ENCODE measurements at places on chromosomes 6 and 20.

DNA sequence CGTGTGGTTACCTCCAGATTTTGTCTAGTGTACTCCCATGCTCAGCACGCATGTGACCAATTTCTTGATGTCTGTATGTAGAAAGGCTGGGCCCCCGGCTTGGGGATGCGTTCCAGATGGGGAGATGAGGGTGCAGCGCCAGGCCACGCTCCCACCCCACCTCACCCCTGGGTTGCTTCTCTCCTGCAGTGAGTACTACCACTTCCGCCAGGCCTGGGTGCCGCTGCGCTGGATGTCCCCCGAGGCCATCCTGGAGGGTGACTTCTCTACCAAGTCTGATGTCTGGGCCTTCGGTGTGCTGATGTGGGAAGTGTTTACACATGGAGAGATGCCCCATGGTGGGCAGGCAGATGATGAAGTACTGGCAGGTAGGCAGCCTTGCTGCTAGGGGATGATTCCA is 11.5 kb upstream of the SRF start:
- DNase-seq, result no peak
- H3K27ac ChIP-seq, result no peak overlapping the region
- H3K4me3 ChIP-seq, result no peak overlapping the region
- H3K4me1 ChIP-seq, result no peaks in the 10 kb centered on the region
- H3K36me3 ChIP-seq, result peaks cover 22% of the 10 kb centered on the region

DNA sequence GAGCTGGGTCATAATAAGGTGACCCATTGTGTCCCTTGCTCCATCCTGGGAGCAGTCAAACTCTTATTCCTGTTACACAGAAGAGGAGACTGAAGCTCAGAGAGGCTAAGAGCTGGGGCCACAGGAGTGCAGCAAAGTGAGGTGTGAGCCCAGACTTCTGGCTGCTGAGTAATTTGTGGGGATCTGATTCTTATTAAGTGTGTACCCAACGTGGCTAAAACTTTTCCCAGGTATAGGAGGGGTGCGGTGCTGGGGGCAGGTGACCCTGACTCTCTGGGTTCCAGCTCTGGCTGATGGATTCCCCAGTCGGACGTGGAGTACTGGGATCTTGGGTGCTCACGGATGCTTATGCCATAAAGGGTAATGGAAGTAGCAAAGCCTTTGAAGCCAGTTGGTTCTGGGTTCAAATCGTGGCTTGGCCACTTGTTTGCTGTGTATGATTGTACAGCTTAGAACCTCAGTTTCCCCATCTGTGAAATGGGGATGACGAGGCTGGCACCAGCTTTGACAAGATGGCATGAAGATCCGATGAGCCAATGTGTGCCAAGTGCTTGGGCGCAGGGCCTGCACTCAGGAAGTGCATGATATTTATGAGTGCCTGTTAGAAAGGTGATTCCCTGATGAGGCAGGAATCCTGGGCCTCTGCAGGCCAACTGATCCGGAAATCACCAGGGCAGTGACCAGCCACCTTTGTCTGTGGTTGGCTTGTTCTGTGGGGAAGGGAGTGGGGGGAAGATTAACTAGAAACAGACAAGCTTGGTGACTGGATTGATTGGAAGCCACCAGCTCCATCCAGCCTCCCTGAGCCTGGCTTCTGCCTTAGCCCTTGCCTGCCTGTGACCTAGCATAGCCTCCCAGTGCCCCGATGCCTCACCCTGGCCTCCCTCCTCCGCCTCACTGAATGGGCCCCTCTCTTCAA is 6.0 kb downstream of the SRC start:
- H3K4me3 ChIP-seq, result no peak overlapping the region
- DNase-seq, result no peak
- no peak overlapping the region for H3K27ac ChIP-seq
- no peaks in the 10 kb centered on the region for H3K4me1 ChIP-seq

GRCh38 chr20:34705397-34706301 is 1.5 kb downstream of the TP53INP2 start:
- H3K27me3 ChIP-seq, result no peaks in the 10 kb centered on the region
- H3K27ac ChIP-seq, result peak overlapping the region; percentile 96
- H3K4me3 ChIP-seq, result peak overlapping the region; percentile 91
- H3K4me1 ChIP-seq, result peaks cover 30% of the 10 kb centered on the region
- no peaks in the 10 kb centered on the region for H3K36me3 ChIP-seq

DNA sequence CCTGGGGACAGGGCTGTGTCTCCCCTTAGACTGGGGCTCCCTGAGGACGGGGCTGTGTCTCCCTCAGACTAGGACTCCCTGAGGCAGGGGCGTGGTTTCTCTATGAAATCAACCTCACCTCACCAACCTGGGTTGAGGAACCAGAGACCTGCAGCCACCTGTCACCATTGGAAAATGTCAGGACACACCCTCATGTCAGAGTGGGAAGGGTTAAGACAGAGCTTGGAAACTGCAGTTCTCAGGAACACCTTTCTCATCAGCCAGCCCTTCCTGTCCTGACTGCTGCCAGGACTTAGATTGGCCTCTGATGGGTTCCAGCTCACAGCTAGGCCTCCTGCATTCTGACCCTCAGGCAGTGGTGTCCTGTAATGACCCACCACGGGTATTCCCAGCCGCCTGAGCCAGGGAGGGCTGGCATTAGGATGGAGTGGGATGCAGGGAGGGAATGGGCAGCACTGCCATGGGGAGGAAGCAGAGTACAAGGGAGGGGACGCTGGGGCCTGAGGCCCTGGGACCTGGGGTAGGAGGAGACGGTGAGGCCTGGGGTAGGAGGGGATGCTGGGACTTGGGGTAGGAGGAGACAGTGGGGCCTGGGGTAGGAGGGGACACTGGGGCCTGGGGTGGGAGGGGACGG is 76.3 kb downstream of the MRPL14 start:
- H3K4me3 ChIP-seq, result no peak overlapping the region
- H3K36me3 ChIP-seq, result no peaks in the 10 kb centered on the region
- no peaks in the 10 kb centered on the region for H3K4me1 ChIP-seq
- H3K27ac ChIP-seq, result no peak overlapping the region
- H3K27me3 ChIP-seq, result peaks cover 6% of the 10 kb centered on the region

- no peak overlapping the region for H3K27ac ChIP-seq
- no peaks in the 10 kb centered on the region for H3K4me1 ChIP-seq
- no peak for DNase-seq
- H3K36me3 ChIP-seq, result peaks cover 5% of the 10 kb centered on the region
Measured at GRCh38 chr20:8344631-8345030, 212.6 kb downstream of the PLCB1 start.

DNA sequence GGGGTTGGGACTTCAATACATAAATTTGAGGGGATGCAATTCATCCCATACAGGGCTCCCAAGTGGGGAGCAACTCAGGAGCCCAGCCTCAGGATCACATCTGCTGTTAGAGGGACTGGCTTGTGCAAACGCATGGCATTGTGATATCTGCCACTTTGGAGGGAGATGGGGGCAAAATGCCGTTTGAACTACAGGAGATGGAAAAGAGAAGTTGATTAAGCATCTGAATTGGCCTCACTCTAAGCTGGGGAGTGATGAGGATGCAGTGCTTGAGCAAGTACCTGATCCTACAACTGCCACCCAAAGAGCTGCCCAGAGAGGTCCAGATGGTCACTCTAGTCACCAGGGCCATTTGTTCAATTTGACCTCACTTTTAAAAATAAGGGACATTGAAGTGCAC is 2.0 kb downstream of the LY86 start:
- H3K27ac ChIP-seq, result peak overlapping the region; percentile 58
- H3K36me3 ChIP-seq, result no peaks in the 10 kb centered on the region
- no peak overlapping the region for H3K4me3 ChIP-seq
- DNase-seq, result no peak
- peaks cover 31% of the 10 kb centered on the region for H3K4me1 ChIP-seq

- H3K27me3 ChIP-seq, result no peaks in the 10 kb centered on the region
- H3K4me1 ChIP-seq, result no peaks in the 10 kb centered on the region
- no peak overlapping the region for H3K27ac ChIP-seq
- H3K36me3 ChIP-seq, result no peaks in the 10 kb centered on the region
Measured at GRCh38 chr6:129606664-129607063, 103.3 kb downstream of the ARHGAP18 start.

DNA sequence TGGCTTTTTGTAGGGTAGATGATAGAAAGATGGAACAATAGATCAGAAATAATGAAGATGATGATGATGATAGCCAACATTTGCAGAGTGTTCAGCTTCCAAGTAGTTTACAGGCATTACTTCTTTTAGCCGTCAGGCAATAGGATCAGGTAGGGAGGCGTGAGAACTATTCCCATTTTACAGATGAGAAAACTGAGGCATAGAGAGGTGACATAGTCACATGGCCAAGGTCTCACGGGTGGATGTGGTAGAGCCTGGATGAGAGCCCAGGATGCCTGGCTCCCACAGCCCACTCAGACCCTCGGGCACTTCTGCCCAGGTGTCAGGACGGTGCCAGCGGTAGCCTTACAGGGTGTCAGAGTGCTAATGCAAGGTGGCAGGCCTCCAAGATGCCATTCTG is 26.0 kb upstream of the TM9SF4 start:
- no peaks in the 10 kb centered on the region for H3K4me1 ChIP-seq
- no peak for DNase-seq
- H3K36me3 ChIP-seq, result no peaks in the 10 kb centered on the region
- peaks cover 14% of the 10 kb centered on the region for H3K27me3 ChIP-seq

GRCh38 chr6:116450185-116450710 is 10.9 kb upstream of the CALHM6 start:
- H3K27me3 ChIP-seq, result peaks cover 7% of the 10 kb centered on the region
- no peak for DNase-seq
- no peak overlapping the region for H3K27ac ChIP-seq

DNA sequence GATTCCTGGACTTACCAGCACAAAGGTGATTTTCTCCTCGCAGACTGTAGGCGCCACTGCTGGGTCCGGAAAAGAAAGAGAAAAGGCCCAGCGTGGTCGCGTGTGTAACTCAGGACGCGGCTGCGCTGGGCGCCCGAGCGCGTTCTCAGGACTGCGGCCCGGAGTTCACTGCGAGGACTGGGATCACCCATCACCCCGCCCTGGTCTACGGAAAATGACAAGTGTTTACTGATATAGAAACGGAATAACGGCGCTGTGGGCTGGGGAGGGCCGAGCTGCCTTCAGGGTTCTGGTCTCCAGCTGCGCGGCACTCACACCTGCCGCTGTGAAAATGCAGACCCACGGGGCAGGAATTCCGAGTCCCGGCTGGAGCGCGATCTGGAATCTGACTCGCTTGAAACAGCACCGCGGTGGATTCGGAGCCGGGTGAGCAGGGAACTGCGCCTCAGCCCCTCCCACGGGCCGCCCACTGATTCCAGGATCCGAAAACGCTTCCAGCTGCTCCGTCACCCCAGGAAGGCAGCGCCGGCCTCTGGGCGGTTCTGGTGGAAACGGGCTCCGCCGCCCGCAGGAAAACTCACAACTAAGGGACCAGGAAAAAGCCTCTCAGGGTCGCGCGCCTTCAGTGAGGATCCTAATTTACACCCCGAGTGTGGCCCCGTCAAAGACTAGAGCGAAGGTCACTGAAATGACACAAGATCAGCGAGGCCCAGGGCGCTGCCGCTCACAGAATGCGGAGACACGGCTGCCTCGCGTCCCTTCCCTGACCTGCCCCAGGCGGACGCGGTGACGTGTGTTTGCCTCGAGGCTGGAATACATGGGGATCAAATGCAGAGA is 34.5 kb downstream of the HLA-A start:
- H3K4me3 ChIP-seq, result peak overlapping the region; percentile 91
- peaks cover 46% of the 10 kb centered on the region for H3K27me3 ChIP-seq
- H3K4me1 ChIP-seq, result peaks cover 48% of the 10 kb centered on the region
- no peaks in the 10 kb centered on the region for H3K36me3 ChIP-seq

GRCh38 chr6:11766589-11767450 is 11.8 kb downstream of the ADTRP start:
- DNase-seq, result no peak
- peaks cover 6% of the 10 kb centered on the region for H3K4me1 ChIP-seq
- no peak overlapping the region for H3K4me3 ChIP-seq
- no peaks in the 10 kb centered on the region for H3K36me3 ChIP-seq

DNA sequence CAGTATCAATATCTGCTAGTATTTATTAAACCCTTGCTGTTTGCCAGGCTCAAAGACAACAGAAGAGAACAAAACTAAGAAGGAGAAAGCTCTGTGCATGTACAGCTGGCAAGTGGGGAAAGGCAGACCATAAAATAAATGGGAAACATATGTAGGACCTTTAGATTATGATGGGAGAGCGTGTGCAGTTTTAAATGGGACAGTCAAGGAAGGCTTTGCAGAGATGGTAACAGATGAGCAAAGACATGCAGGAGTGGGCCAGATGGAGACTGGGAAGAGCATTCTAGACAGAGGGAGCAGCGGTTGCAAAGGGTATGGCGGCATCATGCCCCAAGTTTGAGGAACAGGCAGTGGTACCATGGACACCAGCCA is 260.0 kb downstream of the NRN1 start:
- H3K36me3 ChIP-seq, result peaks cover 3% of the 10 kb centered on the region
- no peak for DNase-seq
- H3K4me1 ChIP-seq, result peaks cover 13% of the 10 kb centered on the region
- H3K27me3 ChIP-seq, result no peaks in the 10 kb centered on the region
- H3K4me3 ChIP-seq, result no peak overlapping the region
- H3K27ac ChIP-seq, result peak overlapping the region; percentile 17

DNA sequence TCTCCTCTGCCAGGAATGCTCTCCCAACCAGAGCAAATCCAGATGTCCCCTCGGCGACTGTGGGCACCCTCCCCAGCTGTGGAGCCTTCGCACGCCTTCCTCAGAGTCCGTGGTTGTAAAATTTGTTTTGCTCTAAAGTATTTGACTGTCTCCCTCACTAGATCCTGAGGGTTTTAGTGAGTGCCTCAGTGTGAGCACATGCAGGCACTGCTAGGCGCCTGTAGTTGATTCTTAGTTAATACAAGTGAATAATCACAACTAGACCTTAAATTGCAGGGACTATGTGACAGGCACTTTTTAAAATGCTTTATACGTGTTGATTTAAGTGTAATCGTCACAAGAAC is 680 bp upstream of the MTCH1 start:
- H3K4me3 ChIP-seq, result peak overlapping the region; percentile 92
- peaks cover 23% of the 10 kb centered on the region for H3K4me1 ChIP-seq
- peak overlapping the region; percentile 98 for H3K27ac ChIP-seq
- no peaks in the 10 kb centered on the region for H3K27me3 ChIP-seq
- peaks cover 5% of the 10 kb centered on the region for H3K36me3 ChIP-seq

- no peaks in the 10 kb centered on the region for H3K4me1 ChIP-seq
- H3K27me3 ChIP-seq, result no peaks in the 10 kb centered on the region
- no peak overlapping the region for H3K4me3 ChIP-seq
- H3K27ac ChIP-seq, result no peak overlapping the region
Measured at GRCh38 chr6:93163146-93163545, 256.2 kb downstream of the EPHA7 start.

DNA sequence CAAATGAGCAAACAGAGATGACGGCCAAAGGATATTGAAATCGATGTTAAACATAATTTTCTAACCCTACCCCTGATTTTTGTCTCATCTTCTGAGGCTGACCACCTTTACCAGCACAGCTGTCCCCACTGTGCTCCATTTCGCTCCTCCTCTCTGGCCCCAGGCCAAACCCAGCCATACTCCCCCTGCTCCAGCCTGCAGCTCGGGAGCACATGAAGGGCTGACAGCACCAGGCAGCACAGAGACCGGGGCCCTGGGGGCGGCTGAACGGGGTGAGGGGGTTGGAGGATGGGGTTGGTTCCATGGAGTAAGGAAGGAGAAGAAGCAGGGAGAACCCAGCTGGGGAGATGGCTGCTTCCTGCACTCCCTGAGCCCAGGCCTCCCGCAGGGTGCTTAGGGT is 3.2 kb upstream of the NCR2 start:
- peak overlapping the region; percentile 69 for H3K4me3 ChIP-seq
- no peaks in the 10 kb centered on the region for H3K36me3 ChIP-seq
- DNase-seq, result no peak
- peak overlapping the region; percentile 94 for H3K27ac ChIP-seq
- no peaks in the 10 kb centered on the region for H3K27me3 ChIP-seq

GRCh38 chr20:21496452-21496851 is 17.4 kb downstream of the NKX2-2 start:
- no peak overlapping the region for H3K27ac ChIP-seq
- no peak for DNase-seq
- H3K27me3 ChIP-seq, result peaks cover 39% of the 10 kb centered on the region
- H3K4me3 ChIP-seq, result no peak overlapping the region

- no peak for DNase-seq
- peaks cover 4% of the 10 kb centered on the region for H3K4me1 ChIP-seq
- no peak overlapping the region for H3K4me3 ChIP-seq
- H3K27me3 ChIP-seq, result peaks cover 29% of the 10 kb centered on the region
- no peaks in the 10 kb centered on the region for H3K36me3 ChIP-seq
Measured at GRCh38 chr20:63230800-63231268, 4.9 kb upstream of the BIRC7 start.
